ENCODE measurements at places on chromosomes 2 and 18.

GRCh38 chr2:36433311-36434217 is 78.0 kb downstream of the CRIM1 start:
- no peak for DNase-seq

DNA sequence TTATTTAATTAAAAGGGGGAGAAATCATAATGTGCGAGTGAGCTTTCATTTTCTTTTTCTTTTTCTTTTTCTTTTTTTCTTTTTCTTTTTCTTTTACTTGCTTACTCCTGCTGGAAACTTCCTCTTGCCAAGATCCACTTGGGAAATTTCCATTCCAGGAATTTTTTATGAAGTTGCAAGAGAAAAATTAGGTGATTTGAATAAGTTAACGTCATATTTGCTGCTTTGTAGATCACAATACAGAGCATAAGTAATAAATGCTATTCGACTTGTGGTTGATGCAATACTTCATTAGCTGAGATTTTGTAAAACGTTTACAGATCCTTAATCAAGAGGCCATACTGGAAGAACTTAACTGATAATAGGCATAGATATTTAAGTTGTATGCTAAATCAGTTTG is 354.7 kb upstream of the SMIM21 start:
- DNase-seq = no peak

DNA sequence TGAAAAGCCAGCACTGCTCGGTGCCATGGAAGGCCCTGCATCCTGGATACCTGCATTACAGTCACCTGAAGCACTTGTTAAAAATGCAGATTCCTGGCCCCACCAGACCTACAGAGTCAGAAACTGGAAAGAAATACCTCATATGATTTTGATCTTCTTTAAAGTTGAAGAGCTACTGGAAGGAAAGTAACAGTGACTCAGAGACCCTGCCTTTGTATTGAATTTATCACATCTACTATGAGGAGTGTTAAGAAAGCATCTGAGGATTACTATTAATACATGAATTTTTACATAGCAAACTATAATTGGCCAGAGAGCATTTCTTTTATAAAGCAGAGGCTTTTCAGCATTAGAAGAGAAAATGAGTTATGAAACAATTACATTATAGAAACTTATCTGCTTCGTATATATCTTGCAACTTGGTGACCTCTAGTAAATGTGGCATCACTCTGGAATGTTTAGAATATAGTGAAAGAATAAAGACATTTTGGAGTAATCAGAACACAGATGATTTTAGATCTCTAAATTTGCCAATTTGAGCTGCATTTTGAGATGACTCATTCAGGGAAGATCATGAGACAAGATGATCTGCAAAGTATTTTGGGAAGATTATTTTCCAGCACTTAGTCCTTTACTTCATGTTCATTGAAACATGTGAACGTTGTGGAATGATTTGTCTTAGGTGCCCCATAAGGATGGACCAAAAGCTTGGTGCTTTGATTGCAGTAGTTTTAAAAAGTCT is 12.2 kb downstream of the PTPRM start:
- DNase-seq = no peak

DNA sequence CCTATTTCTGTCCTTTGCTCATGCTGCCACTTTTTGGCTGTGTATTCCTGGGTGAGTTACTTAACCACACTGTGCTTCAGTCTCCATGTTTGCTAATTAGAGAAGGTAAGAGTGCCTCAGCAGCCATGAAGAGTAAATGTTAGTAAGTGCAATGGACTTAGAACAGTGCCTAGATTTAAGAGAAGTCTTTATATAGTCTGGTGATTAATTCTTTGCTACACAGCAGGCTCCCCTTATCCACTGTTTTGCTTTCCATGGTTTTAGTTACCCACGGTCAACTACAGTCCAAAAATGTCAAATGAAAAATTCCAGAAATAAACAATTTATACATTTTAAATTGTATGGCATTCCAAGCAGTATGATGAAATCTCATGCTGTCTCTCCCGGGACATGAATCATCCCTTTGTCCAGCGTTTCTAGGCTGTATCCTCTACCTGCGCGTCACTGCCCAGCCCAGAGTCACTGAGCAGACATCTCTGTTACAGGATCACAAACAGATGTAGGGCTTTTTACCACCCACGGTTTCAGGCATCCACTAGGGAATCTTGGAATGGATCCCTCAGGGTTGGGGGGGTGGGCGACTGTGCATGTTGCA is 91.0 kb downstream of the CTIF start:
- DNase-seq = no peak

- DNase-seq = peak; percentile 34
These were observed 820 bp downstream of the MTCL1 start for GRCh38 chr18:8705961-8706790.

DNA sequence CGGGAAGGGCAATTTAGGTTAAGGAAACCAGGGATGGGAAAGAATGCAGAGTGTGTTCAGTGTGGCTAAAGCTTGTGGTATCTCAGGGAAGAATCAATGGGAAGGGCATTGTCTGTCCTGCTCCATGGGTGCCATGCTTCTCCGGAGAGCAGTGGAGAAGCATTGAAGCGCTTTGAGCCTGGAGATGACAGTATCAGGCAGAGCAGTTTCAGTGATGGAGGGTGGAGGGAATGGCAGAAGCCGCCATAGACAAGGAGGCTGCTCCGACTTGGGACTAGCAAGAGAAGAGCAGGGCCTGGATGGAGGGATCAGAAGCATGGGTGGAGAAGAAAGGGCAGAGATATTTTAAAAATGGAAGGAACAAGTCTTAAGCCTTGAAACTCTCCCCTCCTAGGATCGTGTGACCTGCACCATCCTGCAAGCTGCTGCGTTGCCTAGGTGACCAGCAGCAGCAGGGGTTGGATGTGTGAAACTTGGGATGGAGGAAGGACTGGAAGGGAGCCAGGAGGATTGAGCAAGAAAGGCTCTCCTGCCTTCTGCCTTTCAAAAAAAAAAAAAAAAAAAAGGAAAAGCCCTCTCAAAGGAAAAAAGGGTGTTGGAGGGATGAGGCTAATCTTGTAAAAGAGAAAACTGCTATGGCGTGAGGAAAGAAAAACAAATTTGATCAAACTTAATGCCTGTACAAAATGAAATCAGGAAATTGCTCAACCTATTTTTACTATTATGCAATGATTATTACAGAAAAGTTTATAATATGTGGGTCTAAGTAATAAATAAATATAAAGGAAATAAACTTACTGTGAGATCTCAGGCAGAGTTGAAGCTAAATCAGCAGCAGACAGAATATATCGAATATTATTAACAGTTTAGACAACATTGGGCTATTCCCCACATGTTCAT is 493.8 kb upstream of the NRP2 start:
- no peak for DNase-seq

DNA sequence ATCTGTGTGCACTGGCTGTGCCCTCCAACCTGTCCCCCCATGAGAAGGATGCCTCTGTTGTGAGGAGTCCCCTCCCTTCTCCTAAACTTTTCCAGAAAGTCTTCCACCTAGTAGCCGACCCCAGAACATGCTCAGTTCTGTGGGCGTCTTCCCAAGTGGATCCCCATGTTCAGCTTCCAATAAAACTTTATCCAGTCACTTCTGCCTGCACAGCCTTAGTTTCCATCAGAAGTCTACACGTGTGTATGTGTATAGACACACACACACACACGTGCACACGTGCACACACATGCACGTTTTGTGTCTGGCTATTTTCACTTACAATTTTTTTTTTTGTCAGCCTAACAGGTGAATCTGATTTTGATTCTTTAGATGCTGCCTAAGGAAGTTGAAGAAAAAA is 115.1 kb downstream of the RTP5 start:
- DNase-seq = no peak

GRCh38 chr2:164992818-164993217 is 37.5 kb upstream of the SLC38A11 start:
- DNase-seq = no peak

DNA sequence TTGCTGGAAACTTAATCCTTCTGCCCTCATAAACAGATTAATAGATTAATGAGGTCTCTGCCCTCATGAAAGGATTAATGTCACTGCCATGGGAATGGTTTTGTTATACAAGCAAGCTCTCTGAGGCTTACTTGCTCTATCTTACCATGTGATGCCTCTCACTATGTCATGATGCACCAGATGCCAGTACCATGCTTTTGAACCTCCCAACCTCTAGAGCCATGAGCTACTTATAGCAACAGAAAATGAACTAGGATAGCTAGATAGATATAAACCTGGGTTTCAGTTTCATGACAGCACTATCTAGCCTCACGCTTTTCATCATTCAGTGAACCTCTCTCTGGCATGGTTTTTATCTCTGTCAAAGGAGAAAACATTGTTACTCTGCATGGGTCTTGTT is 371.6 kb upstream of the LRP1B start:
- DNase-seq = no peak

GRCh38 chr2:86633155-86633651 is 9.5 kb upstream of the RNF103 start:
- DNase-seq = no peak

DNA sequence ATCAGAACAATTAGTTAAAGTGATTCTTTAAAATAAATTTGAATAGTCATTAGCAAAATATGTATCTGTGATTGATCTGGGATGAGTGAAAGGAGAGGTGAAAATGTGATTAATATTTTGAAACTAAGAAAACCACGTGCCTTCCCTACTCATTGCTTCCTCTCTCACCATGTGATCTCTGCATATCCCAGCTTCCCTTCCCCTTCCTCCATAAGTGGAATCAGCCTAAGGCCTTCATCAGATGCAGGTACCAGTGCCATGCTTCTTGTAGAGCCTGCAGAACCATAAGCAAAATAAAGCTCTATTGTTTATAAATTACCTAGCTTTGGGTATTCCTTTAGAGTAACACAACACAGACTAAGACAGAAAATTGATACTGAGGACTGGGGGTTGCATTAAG is 11.2 kb upstream of the STAT1 start:
- no peak for DNase-seq

DNA sequence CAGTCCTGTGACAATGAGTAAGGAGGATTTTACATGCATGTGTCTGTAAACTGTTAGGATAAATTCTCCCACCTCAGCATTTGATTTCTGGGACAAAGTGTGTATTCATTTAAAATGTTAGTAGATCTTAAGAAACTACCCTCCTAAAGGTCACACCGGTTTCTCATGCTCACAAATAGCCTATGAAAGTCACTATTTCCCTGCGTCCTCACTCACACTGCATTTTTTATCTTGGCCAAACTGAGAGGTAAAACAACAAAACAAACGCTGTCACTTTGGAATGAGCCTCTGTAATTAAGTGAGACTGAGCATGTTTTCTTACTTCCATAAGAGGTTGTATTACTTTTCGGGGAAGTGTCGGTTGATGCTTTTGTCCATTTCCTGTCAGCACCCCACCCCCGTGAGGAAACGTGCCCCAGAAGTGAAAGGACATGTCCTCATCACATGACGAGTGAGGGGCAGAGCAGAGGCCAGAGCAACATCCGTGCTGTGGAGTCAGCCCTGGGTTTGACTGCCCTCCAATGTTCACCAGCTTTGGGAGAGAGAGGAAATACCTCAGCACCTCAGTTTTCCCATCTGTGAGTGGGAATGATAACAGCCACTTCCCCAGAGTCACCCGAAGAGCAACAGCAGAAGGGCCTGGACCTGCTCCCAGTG is 3.1 kb downstream of the GYPC start:
- peak; percentile 61 for DNase-seq

Data from activated CD4-positive, CD25-positive, alpha-beta regulatory T cell treated with anti-CD3 and anti-CD28 coated beads, Interleukin-2, amount 50 U/mL, for 72 hours (primary cell).